PC-3 (cell line): ENCODE measurements at places on chromosomes 12 and 14. TPM values are rescaled to one million over a fixed set of nuclear protein-coding genes. Genes with fewer than 3 reads are reported as not detected.
A peak's percentile ranks its signal among the peaks of the same experiment; 100 is the strongest.

The KCNA5 gene
- not detected in 2 replicates for total RNA-seq

The HVCN1 gene
- 2.2 and 3.3 TPM in 2 replicates for total RNA-seq

The DDX55 gene
- 41.1 and 50.0 TPM in 2 replicates for total RNA-seq

The SLCO1B1 gene
- total RNA-seq, result not detected in 2 replicates

The NOXRED1 gene
- 0.33 and 0.46 TPM in 2 replicates for total RNA-seq

The CDK2 gene
- total RNA-seq, result 63.0 and 68.2 TPM in 2 replicates

The SLC5A8 gene
- total RNA-seq, result not detected in 2 replicates

The VTI1B gene
- 72.6 and 93.8 TPM in 2 replicates for total RNA-seq

- no peak for DNase-seq
These were observed 72.6 kb downstream of the ETV6 start for GRCh38 chr12:11722071-11722470.

- DNase-seq, result no peak
These were observed 113.3 kb downstream of the BCL11B start for GRCh38 chr14:99158646-99159165.

- peak; percentile 81 for DNase-seq
These were observed 1.0 kb upstream of the CDK17 start for GRCh38 chr12:96401076-96401871.

DNA sequence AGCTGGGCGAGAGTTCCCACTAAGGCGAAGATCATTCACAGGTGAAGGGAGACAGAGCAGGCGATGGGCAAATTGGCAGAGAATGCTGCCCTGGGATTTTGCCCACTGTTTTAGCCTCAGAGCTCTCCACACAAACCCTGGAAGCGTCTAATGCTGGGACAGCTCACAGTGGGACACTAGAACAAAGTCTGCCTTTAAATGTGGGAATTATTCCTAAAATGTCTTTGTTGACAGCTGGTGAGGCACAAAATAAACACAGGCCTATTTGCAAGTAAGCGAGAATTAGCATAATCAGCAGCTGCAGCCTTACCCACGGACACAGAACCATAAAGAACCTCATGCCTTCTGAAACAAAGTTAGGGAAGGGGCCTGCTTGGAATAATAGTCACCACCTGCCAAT lies 824.5 kb downstream of the AACS start:
- no peak for DNase-seq

GRCh38 chr12:25800101-25800500 lies 158.4 kb upstream of the RASSF8 start:
- peak; percentile 64 for DNase-seq

GRCh38 chr12:27493260-27493940 lies 30.6 kb upstream of the PPFIBP1 start:
- peak; percentile 65 for DNase-seq

DNA sequence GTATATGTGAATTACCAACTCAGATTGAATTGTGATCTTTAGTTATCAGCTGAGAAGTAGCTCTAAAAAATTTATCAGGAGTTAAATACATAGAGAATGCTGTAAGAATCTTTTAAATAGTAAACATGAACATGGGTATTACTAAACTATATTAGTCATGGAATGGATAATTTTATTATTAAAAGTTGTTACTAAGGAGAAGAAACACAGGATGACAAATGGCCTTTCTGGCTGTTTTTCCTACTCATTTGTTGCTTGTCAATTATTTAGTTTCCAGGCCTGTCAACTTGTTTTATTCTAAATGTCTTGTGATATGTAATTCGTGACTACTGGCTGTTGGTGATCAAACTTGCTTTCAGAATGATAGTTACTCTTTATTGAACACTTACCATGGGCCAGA lies 58.7 kb downstream of the KTN1 start:
- DNase-seq, result no peak

- DNase-seq, result no peak
These were observed 45.4 kb downstream of the AEBP2 start for GRCh38 chr12:19484738-19485137.

GRCh38 chr12:112116232-112117060 lies 7.9 kb upstream of the NAA25 start:
- DNase-seq, result no peak

- DNase-seq, result no peak
These were observed 41.1 kb downstream of the TMEM63C start for GRCh38 chr14:77222546-77223225.

GRCh38 chr14:84152452-84152851 lies 1377.5 kb upstream of the FLRT2 start:
- no peak for DNase-seq

- DNase-seq, result no peak
These were observed 1.4 kb upstream of the RNF10 start for GRCh38 chr12:120532701-120533238.

- DNase-seq, result no peak
These were observed 53.5 kb downstream of the NOC4L start for GRCh38 chr12:132197581-132198354.

GRCh38 chr14:47008732-47009131 lies 357.2 kb upstream of the RPL10L start:
- no peak for DNase-seq

- DNase-seq, result peak; percentile 78
These were observed 14.8 kb upstream of the PPP1R1A start for GRCh38 chr12:54603173-54603814.

- DNase-seq, result peak; percentile 77
These were observed at the start of gene CCDC38 for GRCh38 chr12:95942524-95943329. TSS of gene CCDC38 (minus strand) at chr12:95942614. CDS start at chr12:95936509, 6,105 bp downstream.

GRCh38 chr14:39241637-39242036 lies 7.9 kb downstream of the MIA2 start:
- DNase-seq, result no peak

- DNase-seq, result no peak
These were observed 121.7 kb downstream of the PPM1H start for GRCh38 chr12:62813031-62813829.

DNA sequence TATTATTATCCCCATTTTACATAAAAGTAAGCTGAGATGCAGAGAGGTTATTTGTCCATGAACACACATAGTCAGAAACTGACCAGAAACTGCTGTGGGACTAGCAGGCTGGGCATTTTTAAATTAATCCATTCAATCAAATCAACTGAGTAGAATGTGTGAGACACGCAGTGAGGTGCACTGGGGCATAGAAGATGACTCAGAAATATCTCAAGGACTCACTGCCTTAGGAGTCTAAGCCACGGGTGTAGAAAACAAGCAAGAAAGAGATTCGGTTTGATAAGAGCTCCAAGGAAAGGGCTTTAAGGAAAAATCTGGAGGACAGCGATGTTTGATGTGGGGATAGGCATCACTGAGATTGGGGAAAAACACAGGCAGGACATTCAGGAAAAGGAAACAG lies 127.8 kb downstream of the ANO2 start:
- DNase-seq, result no peak
